ENCODE measurements at places on chromosomes 3 and 15. TPM values are rescaled to one million over a fixed set of nuclear protein-coding genes. Genes with fewer than 3 reads are reported as not detected.

DNA sequence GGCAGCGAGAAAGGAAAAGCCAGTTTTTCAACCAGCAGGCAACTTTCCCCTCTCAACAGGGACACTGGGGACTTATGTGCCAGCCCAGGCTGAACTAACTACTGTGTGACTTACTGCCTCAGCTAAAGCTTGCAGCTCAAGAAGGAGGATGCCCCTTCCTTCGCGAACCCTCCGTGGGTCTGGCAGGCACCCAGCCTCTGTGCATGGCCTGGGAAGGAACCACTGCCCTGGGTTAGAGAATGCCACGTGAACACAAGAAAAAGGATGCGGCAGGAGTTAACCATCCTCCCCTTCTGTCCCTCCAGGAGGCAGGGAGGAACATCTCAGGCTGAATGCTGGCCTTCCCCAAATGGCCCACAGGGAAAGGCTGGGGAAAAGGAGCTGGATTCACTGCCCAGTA is 29.0 kb downstream of the CHDH start:
- no peak for DNase-seq
- H3K27me3 ChIP-seq = no peaks in the 10 kb centered on the region
- no peaks in the 10 kb centered on the region for H3K4me1 ChIP-seq
- H3K27ac ChIP-seq = no peak overlapping the region

DNA sequence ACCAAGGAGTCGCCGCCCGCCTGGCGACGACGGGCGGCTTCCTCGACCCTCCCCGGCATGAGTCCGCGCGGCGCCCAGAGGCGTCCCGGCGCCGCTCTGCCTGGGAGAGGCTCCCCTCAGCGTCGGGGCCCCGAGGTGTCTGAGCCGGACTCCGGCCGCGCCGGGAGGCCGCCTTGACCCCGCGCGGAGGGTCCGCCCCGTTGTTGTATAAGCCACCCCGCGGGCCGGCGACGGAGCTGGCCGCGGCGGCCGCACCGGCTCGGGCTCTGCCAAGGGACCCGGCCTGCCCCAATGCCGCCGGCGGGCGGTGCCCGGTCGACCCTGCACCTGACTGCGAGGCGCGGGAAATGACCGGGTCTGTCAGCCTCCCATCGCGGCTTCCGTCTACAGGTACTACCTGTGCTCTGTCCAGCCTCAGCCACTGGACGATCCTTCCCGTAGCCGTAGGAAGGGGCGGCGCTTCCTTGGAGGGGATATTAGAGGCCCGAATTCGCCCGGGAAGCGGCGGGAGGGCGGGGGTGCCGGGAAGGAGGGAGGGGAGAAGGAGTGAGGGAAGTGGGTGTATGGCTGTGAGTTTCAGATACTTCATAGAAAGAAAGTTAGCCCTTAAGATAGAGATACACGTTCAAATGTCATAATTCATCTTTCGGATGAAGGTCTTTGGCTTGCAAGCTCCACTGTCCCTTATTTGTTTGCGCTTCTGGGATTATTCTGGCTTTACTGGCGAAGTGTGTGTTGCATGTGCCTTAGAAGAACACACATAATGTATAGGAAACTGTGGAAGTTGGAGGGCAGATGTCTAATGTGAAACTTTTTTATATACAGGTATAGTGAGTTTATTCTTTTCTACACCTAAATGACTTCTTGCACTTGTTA is 620 bp downstream of the ABHD5 start:
- peak overlapping the region; percentile 96 for H3K27ac ChIP-seq
- peaks cover 37% of the 10 kb centered on the region for H3K4me1 ChIP-seq
- peak; percentile 64 for DNase-seq
- H3K36me3 ChIP-seq = peaks cover 3% of the 10 kb centered on the region
- peak overlapping the region; percentile 93 for H3K4me3 ChIP-seq

DNA sequence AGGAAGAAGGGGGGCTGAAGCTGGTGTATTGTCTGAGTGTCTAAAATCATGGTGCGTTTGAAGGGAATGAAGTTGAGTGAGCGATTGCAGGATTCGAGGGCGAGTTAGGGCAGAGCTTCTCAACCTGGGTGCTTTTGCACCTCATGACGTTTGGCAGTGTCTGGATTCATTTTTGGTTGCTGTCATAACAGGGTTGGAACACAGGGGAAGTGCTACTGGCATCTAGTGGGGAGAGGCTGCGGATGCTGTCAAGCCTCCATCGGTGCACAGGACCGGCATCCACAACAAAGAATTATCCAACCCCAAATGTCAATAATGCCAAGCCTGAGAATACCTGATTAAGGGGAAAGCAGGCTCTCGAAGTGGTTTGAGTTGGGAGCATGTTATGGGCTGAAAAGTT is 120.0 kb downstream of the SLCO3A1 start:
- H3K36me3 ChIP-seq = no peaks in the 10 kb centered on the region
- DNase-seq = no peak
- H3K27ac ChIP-seq = peak overlapping the region; percentile 1
- peaks cover 15% of the 10 kb centered on the region for H3K27me3 ChIP-seq
- H3K4me3 ChIP-seq = no peak overlapping the region

GRCh38 chr3:194824701-194825111 is 139.0 kb downstream of the FAM43A start:
- H3K27me3 ChIP-seq = peaks cover 13% of the 10 kb centered on the region
- no peak for DNase-seq
- H3K27ac ChIP-seq = no peak overlapping the region
- H3K36me3 ChIP-seq = no peaks in the 10 kb centered on the region

GRCh38 chr3:136078421-136079364 is 113.2 kb downstream of the PPP2R3A start:
- no peak for DNase-seq
- no peaks in the 10 kb centered on the region for H3K27me3 ChIP-seq
- no peak overlapping the region for H3K4me3 ChIP-seq
- no peak overlapping the region for H3K27ac ChIP-seq
- H3K4me1 ChIP-seq = peaks cover 2% of the 10 kb centered on the region

DNA sequence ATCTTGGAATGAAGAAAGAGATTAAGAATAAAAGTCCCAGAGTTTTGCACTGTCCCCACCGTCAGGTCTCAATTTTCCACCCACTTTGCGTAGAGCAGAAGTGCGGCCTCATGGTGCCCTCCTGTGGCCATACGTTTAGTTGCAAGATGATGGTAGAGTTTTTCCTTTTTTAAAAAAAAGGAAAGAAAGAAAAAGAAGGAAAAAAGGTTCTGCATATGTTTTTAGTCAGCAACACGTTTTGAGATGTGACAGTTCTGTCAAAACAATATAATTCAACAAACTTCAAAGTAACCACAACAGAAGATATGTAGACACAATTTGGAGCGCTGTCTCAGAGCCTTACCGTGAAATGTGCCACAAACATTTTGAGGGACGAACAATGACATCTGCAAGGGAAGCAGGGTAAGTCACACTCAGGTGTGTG is 24.6 kb downstream of the EBLN2 start:
- no peak overlapping the region for H3K27ac ChIP-seq
- DNase-seq = no peak
- no peaks in the 10 kb centered on the region for H3K36me3 ChIP-seq

- H3K27me3 ChIP-seq = no peaks in the 10 kb centered on the region
- no peaks in the 10 kb centered on the region for H3K36me3 ChIP-seq
- no peak for DNase-seq
- H3K4me1 ChIP-seq = no peaks in the 10 kb centered on the region
- no peak overlapping the region for H3K27ac ChIP-seq
These were observed 294.1 kb upstream of the UBE2E2 start for GRCh38 chr3:22908989-22909507.

The SLC28A2 gene
- 1.2 TPM for total RNA-seq

DNA sequence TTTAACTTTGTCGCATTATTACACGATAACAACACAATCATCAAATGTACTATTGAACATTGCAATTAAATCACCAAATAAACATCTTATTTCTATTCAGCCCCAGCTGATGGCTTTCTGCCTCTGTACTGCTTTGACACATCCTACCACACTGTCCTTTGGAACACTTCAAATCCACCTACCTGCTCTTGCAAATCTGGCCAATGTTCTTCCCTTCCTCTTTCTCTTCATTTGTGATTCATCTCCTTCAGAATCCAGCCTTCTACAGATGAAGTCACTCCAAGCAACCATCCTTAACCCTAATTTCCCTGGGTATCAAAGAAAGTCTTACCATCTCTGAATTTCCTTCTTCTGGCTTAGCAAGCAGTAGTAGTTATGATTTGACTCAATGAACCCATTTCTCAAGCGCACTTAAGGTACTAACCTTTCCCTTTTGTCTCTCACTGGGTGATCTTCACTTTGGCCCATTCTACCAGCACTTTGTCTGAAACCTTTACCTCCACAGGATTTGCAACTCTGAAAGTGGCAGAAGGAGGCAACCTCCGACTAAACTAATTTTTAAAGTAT is 502.9 kb downstream of the FOXP1 start:
- no peak for DNase-seq
- H3K4me1 ChIP-seq = peaks cover 25% of the 10 kb centered on the region
- H3K27me3 ChIP-seq = no peaks in the 10 kb centered on the region
- no peak overlapping the region for H3K27ac ChIP-seq

The FILIP1L gene
- total RNA-seq = 19.4 TPM

The PPM1L gene
- 30.1 TPM for total RNA-seq

GRCh38 chr3:186964616-186965015 is 34.3 kb downstream of the ST6GAL1 start:
- no peak overlapping the region for H3K27ac ChIP-seq
- peaks cover 10% of the 10 kb centered on the region for H3K4me1 ChIP-seq
- no peak overlapping the region for H3K4me3 ChIP-seq
- no peak for DNase-seq
- H3K27me3 ChIP-seq = no peaks in the 10 kb centered on the region

The RARRES1 gene
- total RNA-seq = 3.3 TPM

DNA sequence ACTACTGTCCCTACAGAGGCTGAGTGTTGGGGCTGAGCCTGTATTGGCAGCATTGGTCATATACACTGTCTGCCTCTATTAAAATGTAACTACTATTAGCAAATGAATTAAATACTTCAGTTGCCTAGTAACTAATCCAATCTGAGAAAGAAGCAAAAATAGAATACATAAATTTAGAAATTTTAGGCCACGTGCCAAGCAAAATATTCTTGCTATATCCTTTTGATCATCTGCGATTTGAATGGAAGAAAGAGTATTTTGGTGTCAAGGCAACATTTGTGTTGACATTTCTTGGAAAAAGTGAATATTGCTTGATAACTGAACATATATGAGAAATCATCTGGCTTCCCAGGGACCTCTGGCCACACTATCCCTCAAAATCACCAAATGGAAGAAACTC is 148.2 kb upstream of the TOPAZ1 start:
- peaks cover 26% of the 10 kb centered on the region for H3K27me3 ChIP-seq
- no peak overlapping the region for H3K4me3 ChIP-seq
- no peak for DNase-seq
- H3K27ac ChIP-seq = no peak overlapping the region
- no peaks in the 10 kb centered on the region for H3K36me3 ChIP-seq

- H3K4me3 ChIP-seq = no peak overlapping the region
- H3K4me1 ChIP-seq = peaks cover 8% of the 10 kb centered on the region
- no peak overlapping the region for H3K27ac ChIP-seq
- H3K27me3 ChIP-seq = no peaks in the 10 kb centered on the region
- H3K36me3 ChIP-seq = no peaks in the 10 kb centered on the region
These were observed 130.0 kb upstream of the NR2F2 start for GRCh38 chr15:96200357-96200967.

GRCh38 chr3:64342940-64343688 is 117.8 kb upstream of the PRICKLE2 start:
- H3K4me1 ChIP-seq = peaks cover 43% of the 10 kb centered on the region
- no peaks in the 10 kb centered on the region for H3K27me3 ChIP-seq
- DNase-seq = no peak
- no peak overlapping the region for H3K4me3 ChIP-seq

The RAB6B gene
- 10.5 TPM for total RNA-seq

GRCh38 chr15:40293905-40294895 is 11.3 kb upstream of the ANKRD63 start:
- no peak for DNase-seq
- H3K27ac ChIP-seq = no peak overlapping the region
- peaks cover 4% of the 10 kb centered on the region for H3K4me1 ChIP-seq
- H3K36me3 ChIP-seq = no peaks in the 10 kb centered on the region
- peaks cover 80% of the 10 kb centered on the region for H3K27me3 ChIP-seq

DNA sequence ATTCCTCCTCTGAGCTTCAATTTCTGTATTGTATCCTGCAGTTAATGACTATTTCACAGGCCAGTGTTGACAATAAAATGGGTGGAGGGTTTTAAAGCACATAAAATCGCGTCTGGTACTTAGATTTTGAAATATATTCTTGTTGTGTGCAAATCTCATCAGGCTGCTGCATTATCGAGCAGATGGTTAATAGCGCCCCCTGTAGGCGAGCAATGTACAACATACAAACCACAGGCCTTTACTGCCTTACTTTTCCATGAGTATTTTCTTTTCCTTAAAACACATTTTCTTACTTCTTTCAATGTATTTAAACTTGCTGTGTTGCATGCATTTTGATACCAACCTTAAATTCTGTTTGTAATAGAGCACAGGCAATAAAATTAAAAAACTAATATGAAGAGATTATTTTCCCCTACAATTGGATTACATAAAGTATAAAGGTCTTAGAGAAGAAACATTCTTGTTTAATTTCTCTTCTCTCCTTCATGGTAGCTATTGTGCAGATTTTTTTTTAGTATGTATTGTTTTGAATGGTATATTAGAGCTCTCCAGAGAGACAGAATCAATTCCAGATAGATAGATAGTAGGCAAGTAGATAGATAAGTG is 608.4 kb downstream of the CADM2 start:
- H3K27me3 ChIP-seq = no peaks in the 10 kb centered on the region
- DNase-seq = no peak
- no peaks in the 10 kb centered on the region for H3K36me3 ChIP-seq
- H3K4me1 ChIP-seq = no peaks in the 10 kb centered on the region

DNA sequence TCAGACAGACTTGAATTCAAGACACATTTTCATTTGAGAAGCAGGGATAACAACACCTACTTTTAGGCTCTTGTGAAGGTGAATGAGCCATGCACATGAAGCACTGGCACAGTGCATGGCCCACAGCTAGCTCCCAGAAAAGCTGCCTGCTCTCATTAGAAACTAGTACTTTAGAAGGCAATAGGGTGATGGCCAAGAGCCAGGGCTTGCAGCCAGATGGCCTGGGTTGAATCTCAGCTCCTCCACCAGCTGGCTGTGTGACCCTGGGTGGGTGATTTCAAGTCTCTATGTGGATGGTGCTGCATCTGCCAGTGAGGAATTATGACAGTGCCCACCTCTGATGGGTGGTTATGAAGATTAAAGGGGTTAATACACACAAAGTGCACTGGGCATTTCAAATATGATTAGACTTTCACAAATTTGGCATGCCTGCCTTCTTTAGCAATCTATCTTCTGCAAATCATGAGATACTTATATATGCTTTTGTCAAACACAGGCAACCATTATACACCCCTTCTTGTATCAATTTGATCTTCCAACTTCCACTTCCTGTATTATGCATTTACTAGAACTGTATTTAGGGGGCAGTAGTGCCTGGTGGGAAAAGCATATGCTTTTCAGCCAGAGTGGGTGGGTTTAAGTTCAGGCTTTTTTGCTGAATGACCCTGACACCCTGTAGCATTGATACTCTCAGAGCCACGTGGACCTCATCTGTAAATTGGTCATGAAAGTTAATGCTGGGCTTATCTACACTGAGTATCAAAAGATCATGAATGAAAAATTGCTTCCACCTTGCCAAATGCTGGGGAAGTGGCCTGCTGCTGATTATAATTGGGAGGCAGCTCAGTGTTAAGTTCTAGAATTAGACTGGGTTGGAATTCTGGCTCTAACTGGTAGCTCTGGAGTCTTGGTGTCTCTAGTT is 34.7 kb upstream of the RBP1 start:
- H3K4me1 ChIP-seq = peaks cover under 1% of the 10 kb centered on the region
- H3K27me3 ChIP-seq = no peaks in the 10 kb centered on the region
- DNase-seq = no peak
- H3K27ac ChIP-seq = no peak overlapping the region
- no peak overlapping the region for H3K4me3 ChIP-seq
